ENCODE measurements at places on chromosomes 1 and 21.

- no peak for DNase-seq
Measured at GRCh38 chr1:245768596-245768995, 613.8 kb downstream of the KIF26B start.

DNA sequence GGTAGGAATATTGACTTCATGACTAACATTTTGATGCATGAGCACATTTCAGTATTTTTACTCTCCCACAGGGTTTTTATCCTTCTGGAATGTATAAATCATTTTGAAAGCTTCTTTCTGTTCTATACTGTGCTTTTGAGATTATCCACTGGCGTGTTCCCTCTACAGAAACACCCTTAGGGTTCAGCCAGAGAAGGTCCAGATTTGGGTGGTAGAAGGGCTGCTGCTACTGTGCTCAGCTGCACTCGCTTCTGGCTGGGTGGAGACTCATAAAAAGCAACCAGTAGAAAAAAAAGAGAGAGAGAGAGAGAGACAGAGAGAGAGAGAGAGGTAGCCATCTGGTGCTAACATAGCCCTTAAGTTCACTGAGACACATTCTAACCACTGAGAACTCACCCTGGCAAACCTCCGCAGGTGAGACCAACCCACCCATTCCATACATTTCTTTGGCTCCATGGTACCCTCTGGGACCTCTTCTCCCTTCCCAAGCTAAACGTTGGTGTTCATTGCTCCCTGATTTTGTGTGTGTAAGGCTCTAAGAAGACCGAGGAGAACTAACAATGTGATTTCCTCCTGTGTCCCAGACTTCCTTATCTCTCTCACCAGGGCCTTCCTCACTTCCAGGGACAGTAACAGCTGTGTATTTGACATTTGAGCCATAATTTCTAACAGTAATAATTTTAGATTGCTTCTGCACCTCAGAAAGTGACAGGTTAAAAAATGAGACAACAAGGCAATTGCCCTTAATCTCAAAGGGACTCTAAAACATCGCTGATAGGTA, 7.2 kb downstream of the APCS start:
- DNase-seq = no peak

- DNase-seq = no peak
Measured at GRCh38 chr1:40425198-40425597, 25.1 kb upstream of the ZFP69B start.

DNA sequence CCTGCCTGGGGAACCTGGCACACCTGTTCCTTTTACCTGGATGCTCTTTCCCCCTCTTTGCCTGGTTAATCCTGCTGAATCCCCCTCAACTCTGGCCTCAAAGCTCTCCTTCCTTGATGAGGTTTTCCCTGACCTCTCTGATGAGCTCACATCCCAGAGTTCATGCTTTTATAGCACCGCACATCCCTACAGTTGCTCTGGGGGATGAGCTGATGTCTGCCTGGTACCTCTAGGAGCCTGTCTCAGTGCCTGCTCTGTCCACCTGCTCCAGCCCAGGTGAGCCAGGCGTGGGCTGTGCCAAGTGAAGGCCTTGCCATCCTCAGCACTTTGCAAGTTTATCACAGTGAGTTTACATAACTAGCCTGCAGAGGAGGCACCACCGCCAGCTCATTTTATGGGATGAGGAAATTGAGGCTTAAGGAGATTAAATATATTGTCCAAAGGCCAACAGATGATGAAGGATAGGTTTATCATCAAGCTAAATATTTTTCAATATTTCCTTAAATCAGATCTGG, 58.6 kb upstream of the TMPRSS2 start:
- DNase-seq = no peak

DNA sequence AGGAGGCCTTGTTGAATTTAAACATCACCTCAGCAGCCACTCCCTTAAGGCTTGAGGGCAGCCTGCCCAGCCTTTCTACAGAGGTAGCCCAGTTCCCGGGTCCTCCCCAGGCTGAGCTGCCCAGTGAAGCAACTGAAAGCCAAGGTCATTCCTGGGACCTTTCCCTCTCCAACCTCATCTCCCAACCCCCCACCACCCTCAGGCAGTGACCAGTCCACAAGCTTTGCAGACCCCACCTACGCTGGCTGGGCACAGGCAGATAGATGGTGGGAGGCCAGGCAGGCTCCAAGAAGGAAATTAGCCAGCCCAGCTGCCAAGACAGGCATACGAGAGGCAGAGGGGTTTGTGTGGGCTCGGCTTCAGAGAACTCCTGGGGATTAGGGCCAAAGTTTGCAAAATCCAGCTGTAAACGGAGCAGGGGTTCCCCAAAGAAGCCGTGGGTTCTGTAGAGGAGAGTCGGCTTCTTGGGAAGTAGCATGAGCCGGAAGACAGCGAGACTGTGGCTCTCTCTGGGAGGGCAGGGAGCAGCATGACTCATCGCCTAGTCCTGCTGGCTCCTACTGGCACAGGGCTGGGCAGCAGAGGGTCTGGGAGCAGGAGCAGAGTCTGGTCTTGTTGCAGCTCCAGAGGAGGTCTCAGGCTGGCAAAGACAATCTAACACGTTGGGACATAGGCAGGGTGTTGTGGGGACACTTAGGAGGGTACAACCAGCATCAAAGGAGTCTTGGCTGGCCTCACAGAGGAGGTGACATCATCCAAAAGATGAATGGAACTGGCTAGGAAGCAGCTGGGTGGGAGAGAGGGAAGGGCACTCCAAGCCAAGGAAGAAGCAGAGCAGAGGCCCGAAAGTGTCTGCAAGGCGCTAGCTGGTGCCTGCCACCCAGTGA, 2.8 kb upstream of the ZC3H12A start:
- DNase-seq = no peak

DNA sequence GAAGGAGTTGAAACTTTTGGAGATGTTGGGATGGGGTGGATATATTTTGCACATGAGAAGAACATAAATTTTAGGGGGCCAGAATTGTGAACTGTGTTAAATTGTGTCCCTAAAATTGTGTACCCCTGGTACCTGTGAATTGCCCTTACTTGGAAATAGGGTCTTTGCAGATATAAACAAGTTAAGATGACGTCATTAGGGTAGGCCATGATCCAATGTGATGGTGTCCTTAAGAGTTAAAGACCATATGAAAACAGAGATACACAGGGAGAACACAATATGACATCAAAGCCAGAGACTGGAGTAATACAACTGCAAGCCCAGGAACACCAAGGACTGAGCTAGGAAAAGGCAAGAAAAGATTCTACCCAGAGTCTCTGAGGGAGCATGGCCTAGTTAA, 24.0 kb downstream of the SCMH1 start:
- no peak for DNase-seq

DNA sequence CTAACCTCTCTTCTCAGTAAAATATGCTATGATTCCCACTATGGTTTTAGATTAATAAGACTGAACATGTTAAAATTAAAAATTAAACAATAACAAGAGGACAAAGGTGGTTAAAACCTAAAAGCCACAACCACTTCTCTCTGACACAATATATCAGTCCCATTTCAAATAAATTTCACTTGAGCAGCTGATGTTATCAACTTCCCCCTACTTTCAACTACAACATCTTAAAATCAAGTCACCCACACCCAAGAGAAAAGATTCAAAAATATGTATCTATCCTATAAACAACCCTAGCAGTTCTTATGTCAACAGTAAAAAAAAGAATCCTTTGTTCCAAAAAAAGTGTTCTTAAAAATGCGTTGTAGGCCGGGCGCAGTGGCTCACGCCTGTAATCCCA, 7.5 kb downstream of the PUM1 start:
- DNase-seq = no peak
